Activated T-helper 1 cell treated with anti-CD3 and anti-CD28 coated beads, Interleukin-2, amount 50 U/mL, for 16 hours (primary cell): ENCODE measurements at places on chromosomes 16 and 17.
A peak's percentile ranks its signal among the peaks of the same experiment; 100 is the strongest.

- DNase-seq = no peak
These were observed 6.0 kb downstream of the MPG start for GRCh38 chr16:83781-84615.

DNA sequence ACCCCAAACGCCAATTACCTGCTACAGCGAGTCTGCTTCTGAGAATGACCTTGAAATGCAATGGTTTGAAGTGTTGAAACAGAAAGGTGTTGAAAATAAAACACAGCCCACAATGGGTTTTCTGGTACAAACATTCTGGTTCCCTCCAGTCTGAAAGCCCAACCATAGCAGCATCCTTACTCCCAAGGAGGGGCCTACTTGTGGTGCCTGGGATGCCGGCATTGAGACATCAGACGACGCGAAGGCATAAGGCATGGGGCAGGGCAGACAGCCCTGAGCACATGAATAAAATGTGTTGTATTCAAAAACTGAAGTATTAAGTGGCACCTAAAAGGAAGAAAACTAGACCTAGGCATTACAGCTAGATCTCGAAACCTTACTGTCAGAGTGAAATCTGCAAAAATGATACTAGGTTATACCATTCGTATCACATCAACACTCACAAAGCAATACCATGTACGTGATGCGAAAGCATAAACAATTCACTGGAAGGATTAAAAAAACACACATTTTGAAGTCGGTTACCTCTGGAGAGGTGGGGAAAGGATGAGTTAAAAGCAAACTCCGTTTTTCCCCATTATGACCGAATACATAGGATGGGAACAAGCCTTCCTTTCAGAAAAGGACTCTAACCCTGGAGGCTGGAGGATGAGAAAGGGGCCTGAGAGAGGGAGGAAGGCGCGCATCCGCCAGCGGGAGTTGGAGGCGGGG is 702 bp downstream of the NUDT21 start:
- DNase-seq = no peak

GRCh38 chr16:89847940-89848297 is 19.6 kb downstream of the SPIRE2 start:
- DNase-seq = no peak

DNA sequence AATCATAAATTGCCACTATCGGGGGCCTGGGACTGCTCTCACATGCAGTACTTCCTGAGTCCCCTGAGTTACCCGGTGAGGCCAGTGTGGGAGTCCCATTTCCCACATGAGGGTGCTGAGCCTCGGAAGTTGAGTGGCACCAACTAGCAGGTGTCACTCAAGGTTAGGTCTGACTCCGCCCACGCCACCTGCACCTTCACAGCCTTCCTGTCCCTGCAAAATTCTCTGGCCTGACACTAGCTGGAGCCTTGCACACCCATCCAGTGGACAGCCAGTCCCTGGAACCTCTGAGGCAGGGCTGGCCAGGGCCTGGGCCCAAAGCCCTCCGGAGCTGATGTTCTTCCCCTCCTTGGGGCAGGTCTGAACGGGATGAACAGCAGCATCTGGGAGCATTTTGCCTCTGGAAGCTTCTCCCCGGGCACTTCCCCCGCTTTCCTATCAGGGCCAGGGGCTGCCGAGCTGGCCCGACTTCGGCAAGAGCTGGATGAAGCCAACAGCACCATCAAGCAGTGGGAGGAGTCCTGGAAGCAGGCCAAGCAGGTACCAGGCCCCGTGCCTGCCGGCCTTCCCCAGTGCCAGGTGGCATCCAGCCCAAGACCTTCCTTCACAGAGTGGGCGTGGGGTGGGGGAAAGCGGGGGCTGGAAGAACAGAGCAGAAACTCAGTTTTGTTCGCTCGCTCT is 21.9 kb downstream of the UNC13D start:
- no peak for DNase-seq

DNA sequence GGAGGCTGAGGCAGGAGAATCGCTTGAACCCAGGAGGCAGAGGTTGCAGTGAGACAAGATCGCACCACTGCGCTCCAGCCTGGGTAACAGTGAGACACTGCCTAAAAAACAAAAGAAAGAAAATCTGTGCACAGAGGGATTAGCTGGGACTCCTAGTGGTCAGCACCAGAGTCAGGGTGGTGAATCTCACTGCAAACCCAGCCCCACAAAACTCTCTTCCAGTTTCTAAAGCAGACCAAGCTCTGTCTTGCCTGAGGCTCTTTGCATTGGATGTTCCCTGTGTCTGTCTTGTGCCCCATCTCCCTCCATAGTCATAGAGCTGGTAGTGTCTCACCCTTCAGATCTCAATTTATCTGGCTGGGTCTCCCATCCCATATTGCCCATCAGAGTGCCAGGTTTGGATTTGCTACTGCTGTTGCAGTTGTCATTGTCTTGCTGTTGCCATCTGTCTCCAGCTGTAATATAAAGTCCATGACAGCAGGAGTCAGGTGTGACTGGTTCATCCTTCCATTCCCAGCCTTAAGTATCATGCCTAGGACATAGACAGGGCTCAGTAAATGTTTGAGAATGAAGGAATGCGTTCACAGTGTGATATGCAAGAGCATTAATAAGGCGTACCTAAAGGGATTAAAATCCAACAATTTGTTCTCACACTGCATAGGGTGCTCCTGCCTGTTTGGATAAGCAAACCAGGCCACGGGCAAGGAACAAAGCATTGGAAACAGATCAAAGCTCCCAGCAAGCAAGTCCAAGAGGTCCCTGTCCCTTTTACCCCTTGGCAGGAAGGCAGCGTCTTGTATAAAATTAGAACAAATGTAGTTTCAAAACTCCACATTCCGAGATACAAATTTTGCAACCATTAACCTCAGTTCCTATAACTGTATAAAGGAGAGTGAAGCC is 614.6 kb upstream of the CDH5 start:
- no peak for DNase-seq

- DNase-seq = peak; percentile 60
These were observed at the start of gene CACNB1 for GRCh38 chr17:39197380-39198185. CACNB1 (minus strand) TSS chr17:39197669; CDS start chr17:39197495, 174 bp downstream.

DNA sequence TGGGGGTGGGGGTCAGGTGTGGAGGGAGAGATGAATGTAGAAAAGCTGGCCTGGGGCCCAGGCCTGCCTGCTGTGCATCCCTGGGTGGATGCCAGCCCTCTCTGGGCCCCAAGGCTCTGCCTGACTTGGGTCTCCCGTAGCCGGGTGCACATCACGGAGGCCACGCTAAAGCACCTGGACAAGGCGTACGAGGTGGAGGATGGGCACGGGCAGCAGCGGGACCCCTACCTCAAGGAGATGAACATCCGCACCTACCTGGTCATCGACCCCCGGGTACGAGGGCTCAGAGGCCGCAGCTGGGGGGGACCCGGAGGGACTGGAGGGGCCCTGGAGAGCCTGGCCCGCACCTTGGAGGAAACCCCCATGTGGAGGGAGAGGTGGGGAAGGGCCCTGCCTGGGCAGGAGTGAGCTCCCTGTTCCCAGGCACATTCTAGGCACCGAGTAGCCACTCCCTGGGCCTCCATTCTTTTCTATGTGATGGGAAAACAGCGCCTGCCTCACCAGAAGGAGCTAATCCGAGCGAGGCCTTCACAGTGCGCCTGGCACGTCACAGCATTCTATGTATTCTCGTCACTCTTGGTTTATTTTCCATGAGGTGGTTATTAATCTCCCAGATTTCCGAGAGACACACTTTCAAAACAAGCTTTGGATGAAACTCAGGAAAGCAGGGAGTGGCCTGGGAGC is 34.7 kb downstream of the ADCY7 start:
- DNase-seq = no peak

DNA sequence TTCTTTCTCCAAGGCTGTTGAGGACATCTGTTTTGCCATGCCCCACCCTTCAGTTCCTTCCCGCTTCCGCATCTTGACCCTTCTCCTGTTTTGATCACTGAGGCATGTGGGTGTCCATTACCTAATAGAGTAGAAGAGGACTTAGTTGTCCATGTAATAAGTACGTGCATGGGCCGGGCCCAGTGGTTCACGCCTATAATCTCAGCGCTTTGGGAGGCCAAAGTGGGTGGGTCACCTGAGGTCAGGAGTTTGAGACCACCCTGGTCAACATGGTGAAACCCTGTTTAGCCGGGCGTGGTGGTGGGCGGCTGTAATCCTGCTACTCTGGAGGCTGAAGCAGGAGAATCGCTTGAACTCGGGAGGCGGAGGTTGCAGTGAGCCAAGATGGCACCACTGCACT is 637.8 kb upstream of the EEF2KMT start:
- DNase-seq = no peak

DNA sequence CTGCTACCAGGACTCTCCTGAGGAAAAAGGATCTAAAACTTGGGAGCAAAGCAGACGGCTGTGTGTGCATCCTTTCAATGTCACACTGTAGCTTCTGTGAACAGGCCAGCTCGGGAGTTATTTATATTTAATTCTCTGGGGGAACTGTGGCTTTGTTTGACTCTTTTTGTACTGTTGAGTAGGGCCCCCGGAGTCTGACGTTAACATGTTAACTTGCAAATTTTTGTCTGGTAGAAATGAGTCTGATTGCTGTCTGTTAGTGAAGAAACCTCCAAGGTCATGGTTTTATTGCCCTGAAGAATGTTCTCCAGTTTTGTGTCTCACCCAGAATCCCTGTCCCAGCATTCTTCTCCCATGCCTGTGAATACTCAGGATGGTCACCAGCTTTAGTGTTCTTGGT is 14.2 kb upstream of the KCNG4 start:
- DNase-seq = no peak

- no peak for DNase-seq
These were observed 42.0 kb downstream of the MGAT5B start for GRCh38 chr17:76909971-76910760.

DNA sequence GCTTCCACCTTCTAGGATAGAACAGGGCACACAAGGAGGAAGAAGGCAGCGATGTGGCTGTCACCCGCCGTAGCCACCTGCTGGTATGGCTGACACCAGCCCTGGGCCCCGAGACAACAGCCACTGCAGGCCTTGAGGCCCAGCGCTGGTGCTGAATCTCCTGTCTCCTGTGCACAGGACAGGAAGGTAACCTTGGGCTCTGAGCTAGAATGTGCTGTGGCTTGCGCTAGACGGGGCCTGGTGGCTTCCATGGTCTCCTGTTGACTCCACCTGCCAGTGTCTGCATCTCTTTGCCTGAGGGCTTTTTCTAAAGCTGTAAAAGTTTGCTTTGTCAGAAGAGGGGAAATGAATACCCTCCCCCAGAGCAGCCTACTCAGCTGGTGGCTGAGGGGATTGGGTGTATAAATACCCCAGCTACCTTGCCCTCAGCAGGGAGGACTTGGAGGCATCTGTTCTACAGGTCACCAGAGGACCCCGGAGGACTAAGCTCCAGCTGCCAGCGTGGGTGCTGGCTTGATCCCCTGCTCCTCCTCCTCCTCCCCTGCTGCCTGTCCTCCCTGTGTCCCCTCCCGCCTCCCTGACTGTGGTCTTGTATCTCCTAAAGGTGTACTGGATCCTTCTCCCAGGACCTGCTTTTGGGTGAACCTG is 76.1 kb upstream of the SDK2 start:
- DNase-seq = no peak

GRCh38 chr16:12685806-12686205 is 117.9 kb downstream of the CPPED1 start:
- DNase-seq = no peak

GRCh38 chr17:13576661-13577526 is 24.8 kb downstream of the HS3ST3A1 start:
- DNase-seq = no peak

DNA sequence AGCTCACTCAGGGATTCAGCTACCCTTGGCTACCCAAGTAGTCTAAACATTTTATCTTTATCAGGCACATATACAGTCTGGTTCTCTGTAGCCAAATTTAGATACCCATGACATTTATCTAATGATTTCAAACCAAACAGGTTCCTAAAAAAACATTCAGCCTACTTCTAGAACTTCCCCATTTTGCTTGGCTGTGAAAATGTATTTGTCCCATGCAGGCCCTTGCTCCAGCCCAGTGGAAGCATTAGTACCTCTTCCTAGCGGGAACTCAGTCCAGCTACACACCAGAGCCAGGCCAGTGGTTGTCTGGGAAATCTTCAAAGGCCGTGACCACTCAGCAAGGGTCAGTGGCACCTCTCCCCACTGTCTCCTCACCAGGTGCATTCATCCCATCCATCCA is 26.2 kb upstream of the NAGLU start:
- DNase-seq = no peak

DNA sequence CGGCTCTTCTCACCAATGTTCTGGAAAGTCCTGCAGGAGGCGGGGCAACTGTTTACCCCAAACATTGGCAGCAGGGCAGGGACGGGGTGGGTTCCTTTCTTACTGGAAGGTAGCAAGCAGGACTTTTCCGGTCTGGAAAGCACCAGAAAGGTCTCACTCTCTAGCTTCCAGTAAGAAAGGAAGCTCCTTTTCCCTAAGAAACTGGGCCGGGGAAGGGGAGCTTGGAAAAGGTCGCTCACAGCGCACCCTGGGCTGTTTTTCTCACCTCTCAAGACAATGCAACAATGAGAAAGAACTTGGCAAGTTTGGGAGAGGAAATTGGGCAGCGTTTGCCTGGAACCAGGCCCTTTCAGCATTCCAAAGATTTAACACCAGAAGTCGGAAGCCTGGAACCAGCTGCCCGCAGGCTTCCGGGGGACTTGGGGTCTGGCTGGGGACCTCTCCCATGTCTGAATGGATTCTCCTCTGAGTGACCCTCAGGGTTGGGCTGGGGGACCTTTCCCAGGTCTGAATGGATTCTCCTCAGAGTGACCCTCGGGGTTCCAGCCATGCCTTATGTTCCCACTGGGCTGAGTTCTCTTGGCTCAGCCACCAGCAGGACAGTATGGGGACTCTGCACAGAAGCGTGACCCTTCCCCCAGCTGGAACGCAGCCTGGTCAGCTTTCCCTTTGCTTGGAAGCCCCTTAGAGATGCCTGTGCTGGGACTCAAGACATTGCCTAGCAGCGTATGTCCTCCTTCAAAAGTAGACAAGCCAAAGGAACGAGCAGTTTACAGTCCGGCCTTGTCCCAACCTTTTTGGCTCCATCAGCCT is 166.5 kb upstream of the PLCG2 start:
- DNase-seq = no peak

DNA sequence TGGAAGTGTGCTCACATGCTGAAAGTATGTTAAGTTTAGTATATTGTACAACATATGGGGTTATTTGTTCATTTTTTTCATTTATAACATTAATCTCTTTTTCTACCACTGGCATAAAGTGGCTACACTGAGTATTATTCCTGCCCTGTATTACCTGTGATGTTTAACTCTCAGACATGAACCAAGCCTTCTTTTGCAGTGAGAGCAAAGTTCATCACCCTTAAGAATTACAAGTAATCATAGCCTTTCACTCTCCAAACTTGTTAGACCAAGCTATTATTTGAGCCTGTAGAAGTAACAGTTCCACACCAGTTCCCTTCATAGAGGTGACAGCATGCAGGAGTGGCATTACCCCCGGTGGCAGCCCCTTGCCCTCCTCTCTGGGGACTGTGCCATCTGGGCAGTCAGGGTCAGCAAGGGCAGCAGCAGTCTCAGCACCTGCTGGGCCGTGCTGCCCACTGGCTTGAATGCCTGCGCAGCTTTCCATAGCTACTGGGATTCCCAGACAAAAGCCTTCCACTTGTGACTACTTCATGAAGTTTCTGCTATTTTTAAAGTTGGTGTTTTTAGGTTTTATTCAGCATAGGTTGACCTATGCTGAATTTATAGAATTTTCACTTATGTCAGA is 71.3 kb downstream of the TMC6 start:
- no peak for DNase-seq
